ENCODE measurements at places on chromosomes 16 and 17. TPM values are rescaled to one million over a fixed set of nuclear protein-coding genes. Genes with fewer than 3 reads are reported as not detected.

ABCA3 gene
- 23.7 TPM for total RNA-seq

PRCD gene
- not detected for total RNA-seq

CHST5 gene
- 0.11 TPM for total RNA-seq

B3GNT9 gene
- 9.9 TPM for total RNA-seq

KRTAP1-1 gene
- total RNA-seq = not detected

FN3K gene
- 10.9 TPM for total RNA-seq

GEMIN4 gene
- total RNA-seq = 62.3 TPM

C16orf92 gene
- total RNA-seq = not detected

GNAO1 gene
- 0.72 TPM for total RNA-seq

RAB26 gene
- total RNA-seq = 4.0 TPM

Data from A549 treated with dexamethasone at 1 μM for 4 hours (cell line).